ENCODE measurements at places on chromosomes 6 and 20. TPM values are rescaled to one million over a fixed set of nuclear protein-coding genes. Genes with fewer than 3 reads are reported as not detected.

RIMS4 gene
- not detected for total RNA-seq

STX11 gene
- 9.4 TPM for total RNA-seq

EYA2 gene
- total RNA-seq, result not detected

ATF6B gene
- 13.7 TPM for total RNA-seq

CDK19 gene
- 5.1 TPM for total RNA-seq

FAM209B gene
- not detected for total RNA-seq

IYD gene
- total RNA-seq, result 0.07 TPM

WFDC2 gene
- not detected for total RNA-seq

SLC17A1 gene
- not detected for total RNA-seq

PBOV1 gene
- not detected for total RNA-seq

SOBP gene
- 2.6 TPM for total RNA-seq

AIF1 gene
- total RNA-seq, result not detected

ROMO1 gene
- 266 TPM for total RNA-seq

All from pulmonary artery endothelial cell (primary cell).